ENCODE measurements at places on chromosomes 6 and 20.

GRCh38 chr6:130743175-130743574 lies 84.0 kb upstream of the SMLR1 start:
- H3K27me3 ChIP-seq = no peaks in the 10 kb centered on the region
- no peak overlapping the region for H3K4me3 ChIP-seq
- no peaks in the 10 kb centered on the region for H3K36me3 ChIP-seq

DNA sequence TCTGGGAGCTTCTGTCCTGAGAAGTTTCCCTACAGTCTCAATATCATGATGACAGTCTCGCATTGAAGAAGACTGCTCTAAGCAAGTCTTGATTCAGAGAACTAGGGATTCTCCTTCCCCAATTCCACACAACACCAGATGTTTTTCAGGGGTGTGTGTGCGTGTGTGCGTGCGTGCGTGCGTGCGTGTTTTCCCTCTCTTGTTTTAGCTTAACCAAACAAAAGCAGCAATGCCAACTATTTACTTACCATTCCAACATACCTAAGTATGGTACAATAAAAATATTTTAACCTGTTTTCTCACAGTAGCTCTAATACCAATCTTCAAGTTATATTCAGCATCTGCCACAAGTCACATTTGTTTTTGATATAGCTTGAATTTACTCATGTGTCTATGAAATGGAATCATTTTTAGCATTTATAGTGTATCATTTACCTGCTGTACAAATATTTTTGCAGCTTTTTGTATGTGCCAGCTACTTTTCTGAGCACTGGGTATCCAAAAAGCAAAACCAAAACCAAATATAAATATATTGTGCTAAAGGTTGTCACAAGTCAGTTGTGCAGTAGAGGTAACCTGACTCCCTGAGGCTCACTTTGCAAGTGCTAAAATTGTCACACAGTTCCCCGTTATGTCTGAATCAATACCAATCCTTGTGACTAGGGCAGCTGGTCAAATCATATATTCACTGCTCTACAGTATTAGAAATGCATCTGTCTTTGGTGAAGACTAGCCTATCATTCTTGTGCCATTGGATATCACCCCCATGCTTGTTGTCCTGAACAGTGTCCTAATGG lies 21.7 kb upstream of the MYLIP start:
- H3K36me3 ChIP-seq = no peaks in the 10 kb centered on the region
- no peaks in the 10 kb centered on the region for H3K27me3 ChIP-seq
- no peak overlapping the region for H3K27ac ChIP-seq
- DNase-seq = no peak
- no peak overlapping the region for H3K4me3 ChIP-seq

- no peaks in the 10 kb centered on the region for H3K36me3 ChIP-seq
- H3K4me1 ChIP-seq = no peaks in the 10 kb centered on the region
- H3K4me3 ChIP-seq = no peak overlapping the region
- H3K27me3 ChIP-seq = no peaks in the 10 kb centered on the region
Measured at GRCh38 chr20:11813106-11813890, 104.4 kb upstream of the BTBD3 start.

DNA sequence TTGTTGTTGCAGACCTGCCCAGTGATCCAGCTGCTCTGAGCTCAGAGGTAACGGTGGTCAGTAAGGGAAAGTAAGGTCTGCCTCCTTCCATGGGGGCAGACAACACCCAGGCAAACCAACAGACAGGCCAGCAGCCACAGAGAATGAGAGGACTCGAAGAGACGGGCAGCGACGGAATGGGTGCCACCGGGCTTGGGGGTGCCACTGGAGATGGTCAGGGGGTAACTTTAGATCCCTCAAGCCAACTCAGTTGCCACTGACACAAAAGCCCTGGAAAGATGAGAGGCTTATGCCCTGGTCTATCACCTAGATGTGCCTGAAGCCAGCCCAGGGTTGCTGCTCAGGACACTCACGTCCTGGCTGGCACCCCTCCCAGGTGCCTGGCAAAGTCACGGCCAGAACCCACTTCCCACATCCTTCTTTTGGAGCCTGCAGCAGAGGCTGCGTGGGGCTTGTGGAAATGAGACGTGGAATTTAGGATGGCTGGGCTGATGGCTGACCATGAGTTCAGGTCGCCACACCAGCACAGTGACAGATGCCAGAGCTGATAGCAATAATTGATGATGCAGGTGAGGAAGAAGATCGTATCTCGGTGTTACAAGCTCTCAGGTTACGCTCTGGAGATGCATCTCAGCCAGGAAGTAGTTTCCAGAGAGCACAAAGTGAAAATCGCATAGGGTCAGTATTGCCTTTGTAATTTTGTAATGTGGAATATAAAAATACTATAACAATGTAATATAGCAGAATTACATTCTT lies 209.1 kb downstream of the SYNDIG1 start:
- no peaks in the 10 kb centered on the region for H3K36me3 ChIP-seq
- H3K27ac ChIP-seq = no peak overlapping the region
- DNase-seq = no peak
- no peaks in the 10 kb centered on the region for H3K27me3 ChIP-seq

- H3K27me3 ChIP-seq = no peaks in the 10 kb centered on the region
- H3K27ac ChIP-seq = peak within 1 kb of the TSS; percentile 98
- H3K4me3 ChIP-seq = peak within 1 kb of the TSS; percentile 89
- peak; percentile 89 for DNase-seq
- peaks cover 1% of the 10 kb centered on the region for H3K36me3 ChIP-seq
Measured at GRCh38 chr6:52577022-52577777, at the start of gene TRAM2. TSS of gene TRAM2 (minus strand) at chr6:52577060. CDS start at chr6:52576915, 145 bp downstream.

DNA sequence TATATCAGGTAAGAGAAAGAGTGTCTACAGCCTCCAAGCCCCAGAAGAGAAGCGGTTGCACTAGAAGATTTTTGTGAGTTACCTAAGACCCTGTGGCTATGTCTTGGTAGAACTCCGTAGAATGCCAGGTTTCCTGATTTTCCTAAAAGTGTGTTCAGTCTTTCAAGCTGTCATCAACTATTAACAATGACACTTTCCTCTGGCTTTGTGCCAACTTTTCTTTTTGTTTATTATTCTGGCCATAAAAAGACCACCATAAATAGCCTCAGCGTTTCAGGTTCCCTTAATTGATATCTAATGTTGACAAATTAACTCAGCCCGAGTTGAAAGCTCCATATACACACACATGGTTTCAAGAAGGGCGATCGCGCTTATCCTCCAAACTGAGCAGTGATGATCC lies 1.2 kb downstream of the PAK5 start:
- H3K36me3 ChIP-seq = no peaks in the 10 kb centered on the region
- H3K4me1 ChIP-seq = peaks cover 18% of the 10 kb centered on the region
- peaks cover 14% of the 10 kb centered on the region for H3K27me3 ChIP-seq

DNA sequence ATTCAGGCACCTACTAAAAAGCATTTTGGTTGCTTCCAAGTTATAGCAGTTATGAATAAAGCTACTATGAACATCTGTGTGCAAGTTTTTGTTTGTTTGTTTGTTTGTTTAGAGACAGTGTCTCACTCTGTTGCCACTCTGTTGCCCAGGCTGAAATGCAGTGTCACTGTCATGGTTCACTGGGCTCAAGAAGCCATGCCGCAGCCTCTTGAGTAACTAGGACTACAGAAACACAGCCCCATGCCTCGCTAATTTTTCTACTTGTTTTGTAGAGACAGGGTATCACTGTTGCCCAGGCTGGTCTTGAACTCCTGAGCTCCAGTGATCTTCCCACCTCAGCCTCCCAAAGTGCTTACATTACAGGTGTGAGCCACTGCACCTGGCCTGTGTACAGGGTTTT lies 795.9 kb downstream of the EPHA7 start:
- DNase-seq = no peak
- H3K27ac ChIP-seq = no peak overlapping the region
- H3K27me3 ChIP-seq = no peaks in the 10 kb centered on the region

DNA sequence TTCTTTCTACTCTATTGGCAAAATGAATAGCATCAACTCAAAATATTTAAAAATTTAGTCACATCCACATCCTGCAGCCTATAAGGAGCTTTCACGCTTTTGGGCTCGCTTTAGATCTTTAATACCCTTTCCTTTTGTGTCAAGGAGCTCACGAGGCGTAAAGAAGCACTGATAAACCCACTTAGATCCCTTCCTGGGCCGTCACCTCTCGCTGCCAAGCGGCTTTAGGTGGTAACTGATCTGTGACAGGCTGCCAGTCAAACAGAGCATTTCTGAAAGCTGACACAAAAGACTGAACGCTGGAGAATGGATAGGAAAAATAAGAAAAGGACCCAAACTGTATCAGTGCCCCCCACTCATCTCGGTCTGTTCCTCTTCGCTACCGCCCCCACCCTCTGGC lies 385.7 kb upstream of the MMS22L start:
- peak; percentile 2 for DNase-seq
- no peaks in the 10 kb centered on the region for H3K4me1 ChIP-seq
- H3K27ac ChIP-seq = no peak overlapping the region
- no peaks in the 10 kb centered on the region for H3K36me3 ChIP-seq

- no peaks in the 10 kb centered on the region for H3K27me3 ChIP-seq
- DNase-seq = peak; percentile 79
- H3K4me1 ChIP-seq = peaks cover 9% of the 10 kb centered on the region
- no peak overlapping the region for H3K27ac ChIP-seq
Measured at GRCh38 chr6:73610444-73611275, 43.1 kb downstream of the SLC17A5 start.

- no peak for DNase-seq
- no peak overlapping the region for H3K4me3 ChIP-seq
- peaks cover 71% of the 10 kb centered on the region for H3K27me3 ChIP-seq
- H3K36me3 ChIP-seq = no peaks in the 10 kb centered on the region
- H3K27ac ChIP-seq = no peak overlapping the region
Measured at GRCh38 chr20:63077705-63078104, 70.9 kb upstream of the BHLHE23 start.

DNA sequence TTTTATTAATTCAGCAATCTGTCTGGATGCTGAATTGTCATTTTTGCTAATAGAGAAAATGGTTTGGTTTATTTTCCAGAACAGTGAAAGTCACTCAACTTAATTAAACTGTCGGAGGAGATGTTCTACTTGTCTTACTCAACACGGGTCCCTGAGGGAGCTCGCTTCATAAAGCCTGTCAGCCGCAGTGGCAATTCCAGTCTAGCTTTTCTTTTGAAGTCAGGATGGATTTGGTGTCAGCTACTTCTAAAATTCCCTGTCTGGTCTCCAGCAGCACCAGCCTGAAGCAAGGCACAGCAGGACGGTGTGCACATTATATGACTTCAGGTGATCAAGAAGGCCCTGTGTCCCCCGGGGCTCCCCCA lies 261.5 kb downstream of the SLC24A3 start:
- no peaks in the 10 kb centered on the region for H3K27me3 ChIP-seq
- H3K4me3 ChIP-seq = no peak overlapping the region
- no peak for DNase-seq
- H3K4me1 ChIP-seq = no peaks in the 10 kb centered on the region

DNA sequence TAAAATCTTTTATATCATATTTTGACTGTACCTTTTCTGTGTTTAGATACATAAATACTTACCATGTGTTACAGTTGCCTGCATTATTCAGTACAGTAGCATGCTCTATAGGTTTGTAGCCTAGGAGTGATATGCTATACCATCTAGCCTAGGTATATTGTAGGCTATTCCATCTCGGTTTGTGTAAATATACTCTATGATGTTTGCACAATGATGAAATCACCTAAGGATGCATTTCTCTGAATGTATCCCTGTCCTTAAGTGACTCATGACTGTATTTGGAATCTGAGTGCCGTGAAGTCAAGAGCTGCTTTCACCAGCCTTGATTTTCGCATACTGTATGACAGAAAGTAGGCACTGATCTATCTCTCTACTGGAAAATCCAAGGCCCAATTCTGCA lies 129.9 kb downstream of the UTRN start:
- H3K27ac ChIP-seq = no peak overlapping the region
- no peak overlapping the region for H3K4me3 ChIP-seq
- no peaks in the 10 kb centered on the region for H3K27me3 ChIP-seq
- no peak for DNase-seq

GRCh38 chr6:142241061-142241460 lies 60.7 kb upstream of the ADGRG6 start:
- no peaks in the 10 kb centered on the region for H3K27me3 ChIP-seq
- no peak for DNase-seq
- no peak overlapping the region for H3K4me3 ChIP-seq
- no peaks in the 10 kb centered on the region for H3K4me1 ChIP-seq
- no peaks in the 10 kb centered on the region for H3K36me3 ChIP-seq

DNA sequence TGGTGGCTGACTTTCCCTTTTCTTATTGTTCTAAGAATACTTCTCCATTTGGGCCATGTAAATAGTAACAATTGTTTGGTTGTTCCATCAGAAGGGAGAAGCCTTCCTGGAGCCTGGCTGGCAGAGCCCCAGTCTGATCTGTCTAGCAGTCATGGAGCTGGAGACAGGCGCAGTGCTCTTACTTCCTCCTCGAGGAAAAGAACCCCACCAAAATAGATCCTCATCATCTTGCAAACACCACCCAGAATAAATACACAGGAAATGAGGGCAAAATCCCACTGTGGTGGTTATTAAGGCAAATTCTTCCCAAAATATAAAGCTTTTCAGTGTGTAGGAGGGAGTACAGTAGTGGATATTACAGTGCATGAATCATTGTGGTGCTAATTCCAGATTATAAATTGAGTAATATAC lies 195.1 kb upstream of the SGK1 start:
- peak overlapping the region; percentile 17 for H3K27ac ChIP-seq
- DNase-seq = no peak
- no peaks in the 10 kb centered on the region for H3K36me3 ChIP-seq
- H3K4me1 ChIP-seq = peaks cover 25% of the 10 kb centered on the region

DNA sequence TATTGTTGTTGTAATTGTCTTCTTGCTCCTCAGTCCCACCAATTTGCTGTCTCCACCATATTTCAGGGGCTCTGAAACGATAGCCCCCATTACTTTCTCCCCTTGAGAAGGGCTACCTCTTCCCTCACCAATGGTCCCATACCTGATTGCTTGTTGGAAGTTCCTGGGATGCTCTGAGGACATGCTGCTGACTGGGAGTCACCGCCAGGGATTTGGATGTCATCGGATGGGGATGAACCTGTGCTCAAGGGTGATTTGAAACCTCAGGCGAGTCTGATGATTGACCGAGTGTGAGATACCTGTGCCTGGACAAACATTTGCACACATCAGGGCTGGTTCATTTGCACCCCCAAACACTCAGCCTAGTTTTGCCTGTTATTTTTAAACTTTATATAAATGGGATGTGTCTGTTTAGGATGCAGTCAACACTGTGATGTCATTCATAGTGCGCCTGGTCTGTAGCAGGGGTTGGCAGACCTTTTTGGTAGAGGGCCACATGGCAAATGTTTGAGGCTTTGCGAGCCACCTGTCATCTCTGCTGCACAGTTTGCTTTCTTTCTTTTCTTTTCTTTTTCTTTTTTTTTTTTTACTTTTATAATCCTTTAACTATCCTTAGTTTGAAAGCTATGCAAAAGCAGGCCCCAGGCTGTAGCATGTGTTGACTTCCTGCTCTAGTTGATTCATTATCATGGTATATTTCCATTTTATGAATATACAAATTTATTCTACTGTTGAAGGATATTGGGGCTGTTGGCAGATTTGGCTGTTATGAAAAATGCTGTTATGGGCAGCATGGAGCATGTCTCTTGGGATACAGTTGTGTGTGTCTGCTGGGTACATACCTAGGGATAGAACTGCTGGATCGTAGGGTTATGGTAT lies 118.5 kb upstream of the PHACTR3 start:
- H3K36me3 ChIP-seq = no peaks in the 10 kb centered on the region
- H3K4me3 ChIP-seq = no peak overlapping the region
- no peak overlapping the region for H3K27ac ChIP-seq
- H3K27me3 ChIP-seq = peaks cover 18% of the 10 kb centered on the region
- H3K4me1 ChIP-seq = no peaks in the 10 kb centered on the region

Data from stomach (tissue), 19 donors.